Activated CD4-positive, alpha-beta T cell treated with anti-CD3 and anti-CD28 coated beads, Interleukin-2, amount 10 ng/mL, durations not matched to agents 7 days and 5 days (primary cell): ENCODE measurements at places on chromosomes 3 and 15.

GRCh38 chr3:67712259-67712658, 57.8 kb upstream of the SUCLG2 start:
- H3K27me3 ChIP-seq, result no peaks in the 10 kb centered on the region
- no peak overlapping the region for H3K27ac ChIP-seq
- DNase-seq, result no peak

- no peak overlapping the region for H3K27ac ChIP-seq
- no peaks in the 10 kb centered on the region for H3K36me3 ChIP-seq
- no peak for DNase-seq
- peaks cover 7% of the 10 kb centered on the region for H3K27me3 ChIP-seq
- no peak overlapping the region for H3K4me3 ChIP-seq
Observed at GRCh38 chr3:2927259-2927658, 182.9 kb downstream of the IL5RA start.

DNA sequence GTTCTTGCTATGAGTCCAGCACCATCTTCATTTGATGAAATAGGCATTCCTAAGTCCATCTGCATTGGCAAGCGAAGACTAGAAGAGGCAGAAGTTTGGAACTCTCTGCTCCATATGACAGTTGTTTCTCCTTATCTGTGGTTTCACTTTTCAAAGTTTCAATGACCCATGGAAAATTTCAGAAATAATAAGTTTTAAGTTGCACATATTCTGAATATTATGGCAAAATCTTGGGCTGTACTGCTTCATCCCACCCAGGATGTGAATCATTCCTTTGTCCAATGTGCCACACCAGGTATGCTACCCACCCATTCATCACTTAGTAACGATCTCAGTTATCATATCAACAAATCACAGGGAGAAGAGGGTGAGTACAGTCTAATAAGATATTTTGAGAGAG, 647.9 kb downstream of the GRM7 start:
- DNase-seq, result no peak
- H3K27ac ChIP-seq, result no peak overlapping the region
- H3K4me1 ChIP-seq, result no peaks in the 10 kb centered on the region
- H3K36me3 ChIP-seq, result no peaks in the 10 kb centered on the region

GRCh38 chr15:60548101-60548500, 69.2 kb upstream of the ICE2 start:
- H3K27me3 ChIP-seq, result no peaks in the 10 kb centered on the region
- H3K4me1 ChIP-seq, result peaks cover 92% of the 10 kb centered on the region
- peak overlapping the region; percentile 91 for H3K27ac ChIP-seq
- H3K36me3 ChIP-seq, result peaks cover 36% of the 10 kb centered on the region
- H3K4me3 ChIP-seq, result peak overlapping the region; percentile 60

GRCh38 chr3:134371542-134372324, 2.5 kb downstream of the AMOTL2 start:
- H3K4me1 ChIP-seq, result peaks cover 10% of the 10 kb centered on the region
- no peak for DNase-seq
- peaks cover 41% of the 10 kb centered on the region for H3K27me3 ChIP-seq
- no peak overlapping the region for H3K4me3 ChIP-seq

DNA sequence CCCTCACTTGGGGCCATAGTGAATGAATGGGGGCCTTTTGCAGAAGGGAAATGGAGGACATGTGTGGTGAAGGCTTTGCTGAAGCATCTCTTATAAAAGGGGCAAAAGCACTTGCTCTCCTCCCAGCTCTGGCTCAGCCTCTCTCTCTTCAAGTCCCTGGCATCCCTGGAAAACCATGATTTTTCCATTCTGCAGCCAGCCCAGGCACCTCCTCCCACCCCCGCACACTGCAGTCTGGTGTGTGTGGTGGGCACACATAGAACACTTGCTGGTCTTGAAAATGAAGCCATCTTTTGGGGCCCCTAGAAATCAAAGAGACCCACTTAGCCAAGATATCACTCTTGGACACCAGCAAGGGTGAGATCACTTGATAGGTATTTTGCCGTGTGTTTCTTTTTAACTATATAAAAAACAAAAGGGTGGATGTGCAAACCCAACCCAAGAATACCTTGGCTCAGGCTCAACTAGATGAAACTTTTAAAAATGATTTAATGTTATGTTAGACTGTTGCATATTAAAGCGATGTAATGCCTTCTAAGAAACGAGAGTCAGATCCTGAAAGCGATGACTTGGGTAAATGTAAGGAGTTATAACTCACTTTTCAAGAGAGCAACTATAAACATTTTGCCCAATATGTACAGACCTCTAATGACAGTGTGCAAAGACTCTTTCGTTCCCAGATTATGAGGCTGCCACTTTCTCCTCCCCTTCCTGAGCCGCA, 16.4 kb upstream of the ALDH1A3 start:
- H3K4me3 ChIP-seq, result no peak overlapping the region
- DNase-seq, result no peak
- H3K27me3 ChIP-seq, result peaks cover 6% of the 10 kb centered on the region
- H3K27ac ChIP-seq, result no peak overlapping the region
- H3K4me1 ChIP-seq, result no peaks in the 10 kb centered on the region

- peaks cover 9% of the 10 kb centered on the region for H3K27me3 ChIP-seq
- H3K4me3 ChIP-seq, result no peak overlapping the region
- no peak overlapping the region for H3K27ac ChIP-seq
Observed at GRCh38 chr3:139157161-139157932, 112.7 kb upstream of the PRR23C start.

DNA sequence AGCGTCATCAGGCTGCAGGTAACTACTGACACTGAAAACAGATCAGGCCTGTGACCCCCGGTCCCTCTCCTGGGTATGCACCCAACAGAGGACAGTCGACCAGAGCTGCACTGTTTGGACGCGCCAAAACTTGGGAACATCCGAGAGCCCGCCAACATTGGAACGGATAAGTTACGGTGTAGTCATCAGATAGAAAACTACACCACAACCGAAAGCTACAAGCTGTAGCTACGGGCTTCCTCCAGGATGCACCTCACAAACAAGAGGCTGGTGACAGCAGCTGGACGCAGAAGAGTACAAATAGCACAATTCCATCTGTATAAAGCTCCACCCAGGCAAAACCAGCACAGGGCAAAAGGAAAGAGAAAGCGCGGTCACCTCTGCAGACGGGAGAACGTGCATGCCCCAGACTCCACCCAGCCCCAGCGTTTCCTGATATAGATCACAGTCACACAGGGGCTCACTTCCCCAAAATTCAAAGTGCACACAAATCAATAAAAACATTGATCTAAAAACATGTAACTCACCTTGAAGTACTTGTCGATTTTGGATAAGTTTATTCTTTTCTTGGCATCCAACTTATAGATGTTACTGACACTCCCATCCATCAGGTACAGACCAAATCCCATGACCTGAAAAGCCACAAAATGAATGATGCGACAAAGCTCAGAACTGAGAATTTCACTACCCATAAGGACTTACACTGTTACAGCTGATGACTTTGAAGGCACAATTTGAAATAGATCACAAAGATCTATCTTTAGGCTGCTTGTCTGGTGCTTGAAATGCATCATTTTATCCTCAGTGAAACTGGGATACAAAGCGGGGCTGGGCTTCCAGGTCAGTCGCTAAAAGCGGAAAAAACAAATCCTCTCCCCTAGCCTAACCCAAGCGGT, 43.3 kb downstream of the CYFIP1 start:
- DNase-seq, result peak; percentile 19
- no peaks in the 10 kb centered on the region for H3K27me3 ChIP-seq
- no peak overlapping the region for H3K27ac ChIP-seq
- H3K4me1 ChIP-seq, result peaks cover 12% of the 10 kb centered on the region
- no peak overlapping the region for H3K4me3 ChIP-seq
- no peaks in the 10 kb centered on the region for H3K36me3 ChIP-seq

DNA sequence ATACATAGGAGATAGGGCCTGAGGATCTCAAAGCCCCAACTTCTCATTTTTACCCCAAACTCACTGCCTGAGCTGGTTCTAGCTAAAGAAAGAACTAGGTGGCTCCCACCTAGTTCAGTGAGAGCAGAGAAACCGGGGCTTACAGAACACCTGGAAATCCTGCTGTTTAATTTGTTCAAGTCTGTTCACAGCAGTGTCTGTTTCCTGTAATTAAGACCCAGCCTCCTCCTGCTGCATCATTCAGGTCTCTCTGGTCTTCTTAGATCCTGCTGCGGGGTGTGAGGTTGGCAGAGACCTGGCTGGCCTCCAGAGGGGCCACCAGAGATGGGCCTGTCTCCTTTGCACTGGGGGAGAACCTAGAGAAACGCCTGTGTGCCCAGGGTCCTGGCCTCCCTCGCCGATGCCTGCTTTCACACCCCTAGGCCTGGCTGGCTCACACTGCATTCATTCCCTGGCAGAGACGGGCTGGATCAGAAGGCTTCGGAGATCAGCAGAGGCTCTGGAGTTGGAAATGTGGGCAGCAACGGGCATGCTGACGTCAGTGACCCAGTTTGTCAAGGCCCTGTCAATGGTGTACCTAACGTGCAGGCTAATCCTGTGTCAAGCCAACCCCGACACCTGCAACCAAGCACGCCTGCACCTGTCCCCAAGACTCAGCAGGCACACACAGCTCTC, 4.9 kb upstream of the CHRNA3 start:
- peaks cover 3% of the 10 kb centered on the region for H3K4me1 ChIP-seq
- no peak for DNase-seq
- H3K36me3 ChIP-seq, result no peaks in the 10 kb centered on the region
- H3K27me3 ChIP-seq, result peaks cover 37% of the 10 kb centered on the region

DNA sequence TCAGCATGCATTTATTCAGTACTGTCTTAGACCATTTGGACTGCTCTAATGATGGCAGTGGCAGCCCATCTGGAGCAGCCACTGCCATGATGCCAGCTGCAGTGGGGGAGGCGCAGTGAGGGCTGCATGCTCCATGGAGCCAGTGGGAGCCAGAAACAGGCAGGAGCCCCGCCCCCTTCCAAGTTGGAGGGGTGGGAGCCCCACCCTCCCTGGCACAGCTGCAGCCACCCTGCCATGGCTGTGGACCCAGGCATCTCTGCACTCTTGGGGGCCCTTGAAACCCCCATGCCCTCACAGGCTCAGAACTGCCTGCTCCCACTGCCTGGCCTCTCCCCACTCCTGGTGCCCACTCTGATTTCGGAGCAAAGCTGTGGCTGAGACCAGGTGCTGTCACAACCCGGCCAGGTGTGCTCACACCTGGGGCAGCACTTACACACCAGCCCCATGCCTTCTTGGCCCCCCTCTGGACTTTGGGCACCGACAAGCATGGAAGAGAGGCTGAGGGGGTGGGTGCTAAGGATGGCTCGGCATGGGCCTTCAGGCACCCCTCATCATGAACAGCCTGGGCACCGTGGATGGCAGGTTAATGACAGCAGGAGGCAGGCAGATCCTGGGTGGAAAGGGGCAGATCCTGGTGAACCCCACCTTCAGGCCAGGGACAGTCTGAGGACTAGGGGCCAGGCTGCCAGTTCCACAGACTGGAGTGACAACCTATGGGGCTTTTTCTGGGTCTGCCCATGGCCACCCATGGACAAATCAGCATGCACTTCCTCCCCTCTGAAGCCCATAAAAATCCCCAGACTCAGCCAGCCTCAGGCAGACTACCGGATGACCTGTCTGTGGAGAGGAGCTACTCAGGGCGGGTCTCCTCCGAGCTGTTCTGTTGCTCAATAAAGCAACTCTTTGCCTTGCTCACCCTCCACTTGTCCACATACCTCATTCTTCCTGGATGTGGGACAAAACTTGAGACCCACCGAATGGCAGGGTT, 18.3 kb downstream of the TBC1D21 start:
- H3K27ac ChIP-seq, result no peak overlapping the region
- no peak overlapping the region for H3K4me3 ChIP-seq
- peaks cover 16% of the 10 kb centered on the region for H3K27me3 ChIP-seq
- no peaks in the 10 kb centered on the region for H3K36me3 ChIP-seq
- DNase-seq, result no peak
- H3K4me1 ChIP-seq, result no peaks in the 10 kb centered on the region

DNA sequence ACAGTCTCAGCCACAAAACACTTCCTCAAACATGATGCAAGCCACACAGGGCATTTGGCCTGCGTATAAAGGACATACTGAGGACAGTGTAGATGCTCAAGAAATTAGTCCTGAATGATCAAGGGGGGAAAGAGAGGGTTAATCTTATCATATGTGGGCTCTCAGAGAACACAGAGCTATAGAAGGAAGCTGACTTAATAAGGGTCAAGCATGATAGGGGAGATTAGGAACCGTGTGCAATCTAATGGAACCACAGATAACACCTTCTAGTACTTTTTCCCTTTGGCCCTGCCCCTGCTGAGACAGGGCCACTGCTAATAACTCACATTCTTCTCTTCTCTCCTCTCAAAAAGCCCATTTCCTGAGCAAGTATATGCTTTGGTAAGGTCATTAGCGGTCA, 114.1 kb upstream of the ADAMTS9 start:
- H3K27me3 ChIP-seq, result no peaks in the 10 kb centered on the region
- no peaks in the 10 kb centered on the region for H3K4me1 ChIP-seq
- no peak for DNase-seq
- no peak overlapping the region for H3K4me3 ChIP-seq
- no peak overlapping the region for H3K27ac ChIP-seq

- H3K4me1 ChIP-seq, result no peaks in the 10 kb centered on the region
- no peak overlapping the region for H3K4me3 ChIP-seq
- H3K36me3 ChIP-seq, result no peaks in the 10 kb centered on the region
- peak; percentile 45 for DNase-seq
- H3K27ac ChIP-seq, result no peak overlapping the region
- H3K27me3 ChIP-seq, result peaks cover 19% of the 10 kb centered on the region
Observed at GRCh38 chr3:126522363-126522788, 1.6 kb upstream of the CHST13 start.

DNA sequence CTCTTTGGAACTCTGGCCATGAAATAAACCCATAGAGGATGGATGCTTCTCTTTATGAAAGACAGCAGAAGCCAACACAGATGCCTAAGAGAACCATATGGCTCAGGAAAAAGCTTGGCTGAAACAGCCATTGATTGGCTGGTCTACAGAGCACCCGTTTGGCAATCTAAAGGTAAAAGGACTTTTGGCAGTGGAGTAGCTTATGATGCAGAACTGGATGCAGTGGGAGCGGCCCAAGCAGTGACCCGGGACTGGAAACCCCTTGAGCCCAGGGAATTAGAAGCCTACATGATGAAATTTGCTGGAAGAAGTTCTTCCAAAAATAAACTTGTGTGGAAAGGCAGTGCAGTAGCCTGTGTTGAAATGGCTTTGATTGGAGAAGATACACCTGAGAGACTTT, 360.2 kb downstream of the NR2F2 start:
- DNase-seq, result no peak
- H3K27me3 ChIP-seq, result no peaks in the 10 kb centered on the region
- H3K4me1 ChIP-seq, result no peaks in the 10 kb centered on the region
- no peaks in the 10 kb centered on the region for H3K36me3 ChIP-seq
